Stimulated activated CD4-positive, alpha-beta T cell treated with anti-CD3 and anti-CD28 coated beads, Interleukin-4, amount 100 ng/mL, for 1 hour (primary cell): ENCODE measurements at places on chromosomes 2 and 18.

- DNase-seq, result no peak
Measured at GRCh38 chr18:57744211-57744694, 58.9 kb downstream of the ATP8B1 start.

DNA sequence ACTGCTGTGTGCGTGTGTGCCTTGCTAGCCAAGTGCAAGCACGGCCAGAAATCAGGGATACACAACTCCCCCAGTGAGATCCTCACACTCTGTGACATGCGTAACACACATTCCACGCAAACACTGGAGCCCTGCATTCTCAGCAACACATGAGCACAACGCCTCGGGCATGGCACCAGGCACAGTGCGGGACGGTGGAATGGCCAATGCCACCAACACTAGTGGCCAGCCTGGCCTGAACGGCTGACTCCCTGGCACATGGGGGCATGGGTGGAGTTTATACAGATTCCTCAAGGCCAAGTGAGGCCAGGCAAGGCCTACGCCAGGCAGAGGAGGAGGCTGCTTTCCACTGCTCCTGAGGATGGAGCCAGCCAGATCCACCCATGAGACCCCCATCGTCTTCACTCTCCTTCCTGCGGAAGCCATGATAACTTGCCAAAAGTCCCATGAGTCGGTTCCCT, 56.2 kb downstream of the ANKMY1 start:
- no peak for DNase-seq

DNA sequence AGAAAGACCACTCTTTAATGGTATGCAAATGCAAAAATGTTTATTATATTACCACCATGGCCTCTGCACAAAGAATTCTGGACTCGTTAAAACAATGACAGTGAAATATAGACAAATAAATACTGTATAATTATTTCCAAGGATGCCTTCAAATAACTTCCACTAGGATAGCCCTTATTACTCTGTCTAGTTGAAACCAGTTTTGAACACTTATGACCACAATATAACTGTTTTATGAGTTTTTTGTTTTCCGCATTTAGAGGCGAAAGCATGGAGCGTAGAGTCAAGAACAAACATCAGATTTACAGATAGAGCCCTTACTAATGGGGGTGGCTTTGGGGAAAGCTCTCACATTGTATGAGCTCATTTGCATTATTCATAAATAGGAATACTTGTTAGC, 559.5 kb downstream of the CNTNAP5 start:
- DNase-seq, result no peak

DNA sequence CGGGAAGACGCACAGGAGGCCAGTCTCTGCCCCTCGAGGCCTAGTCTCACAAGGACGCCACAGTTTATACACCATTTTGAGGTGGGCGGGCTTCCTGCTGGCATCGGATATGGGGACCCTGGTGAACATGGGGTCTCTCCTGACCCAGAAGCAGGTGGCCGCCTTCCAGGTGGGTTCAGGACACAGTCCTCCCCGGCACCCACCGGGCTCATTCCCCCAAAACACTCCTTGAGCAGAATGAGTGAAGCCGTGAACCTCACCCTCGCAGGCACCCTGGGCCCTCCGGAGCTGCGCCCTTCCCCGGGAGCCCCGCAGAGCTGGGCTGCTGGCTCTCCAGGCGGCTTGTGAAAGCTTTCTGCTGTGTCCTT, 6.5 kb downstream of the NFATC1 start:
- DNase-seq, result no peak

DNA sequence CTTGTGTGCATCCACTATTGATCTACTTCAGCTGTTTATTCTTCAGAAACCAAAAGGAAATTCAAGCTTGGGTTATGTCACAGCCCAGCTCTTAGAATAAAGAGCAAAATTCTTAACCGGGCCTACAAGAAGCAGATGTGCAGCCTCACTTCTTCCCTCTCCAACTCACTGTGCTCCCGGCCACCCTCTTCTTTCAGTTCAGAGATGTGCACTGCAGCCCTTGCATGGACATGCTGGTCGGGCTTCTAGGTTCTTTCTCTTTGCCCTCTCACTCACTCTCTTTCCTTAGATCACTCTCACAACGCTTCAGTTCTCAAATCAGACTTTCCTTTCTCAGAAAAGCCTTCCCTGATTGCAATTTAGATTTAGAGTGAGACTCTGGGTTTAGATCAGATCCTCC, 104.1 kb downstream of the CHN1 start:
- DNase-seq, result no peak

GRCh38 chr2:234674781-234675201, 177.9 kb upstream of the ARL4C start:
- no peak for DNase-seq

GRCh38 chr2:19617257-19617848, 258.9 kb upstream of the OSR1 start:
- DNase-seq, result no peak

- DNase-seq, result no peak
Measured at GRCh38 chr18:37805773-37806404, 240.3 kb upstream of the CELF4 start.

GRCh38 chr2:220466251-220466691, 838.8 kb downstream of the SLC4A3 start:
- DNase-seq, result no peak

- DNase-seq, result no peak
Measured at GRCh38 chr2:144412709-144413108, 107.2 kb downstream of the ZEB2 start.

DNA sequence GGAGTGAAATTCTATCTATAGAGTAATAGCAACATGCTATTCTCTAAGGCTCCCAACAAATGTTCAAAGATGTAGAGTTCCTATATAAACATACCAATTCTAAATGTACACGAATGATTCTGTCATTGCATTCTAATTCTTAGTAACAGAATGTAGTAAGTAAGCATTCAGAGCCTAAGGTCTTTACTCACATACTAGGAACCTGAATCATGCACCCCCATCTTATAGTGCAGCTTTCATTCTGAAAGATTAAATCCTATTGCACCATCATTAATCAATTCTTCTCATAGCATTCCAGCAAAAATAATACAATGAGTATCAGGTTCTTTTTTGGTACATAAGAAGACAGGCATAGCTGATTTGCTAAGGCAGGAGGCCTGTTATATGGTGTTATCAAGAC, 230.0 kb downstream of the NCKAP5 start:
- no peak for DNase-seq

- no peak for DNase-seq
Measured at GRCh38 chr2:17976871-17977746, 98.6 kb downstream of the KCNS3 start.

- DNase-seq, result no peak
Measured at GRCh38 chr2:4964579-4964978, 727.6 kb upstream of the SOX11 start.
